Caco-2 (cell line): ENCODE measurements at places on chromosomes 6 and 20.

GRCh38 chr6:137105375-137105774, 60.6 kb upstream of the IL20RA start:
- no peak for DNase-seq

GRCh38 chr6:54892831-54893230, 46.3 kb downstream of the FAM83B start:
- no peak for DNase-seq

- no peak for DNase-seq
Observed at GRCh38 chr6:12760226-12760625, 43.7 kb downstream of the PHACTR1 start.

- DNase-seq: no peak
Observed at GRCh38 chr6:25137480-25137879, 141.7 kb upstream of the CARMIL1 start.

DNA sequence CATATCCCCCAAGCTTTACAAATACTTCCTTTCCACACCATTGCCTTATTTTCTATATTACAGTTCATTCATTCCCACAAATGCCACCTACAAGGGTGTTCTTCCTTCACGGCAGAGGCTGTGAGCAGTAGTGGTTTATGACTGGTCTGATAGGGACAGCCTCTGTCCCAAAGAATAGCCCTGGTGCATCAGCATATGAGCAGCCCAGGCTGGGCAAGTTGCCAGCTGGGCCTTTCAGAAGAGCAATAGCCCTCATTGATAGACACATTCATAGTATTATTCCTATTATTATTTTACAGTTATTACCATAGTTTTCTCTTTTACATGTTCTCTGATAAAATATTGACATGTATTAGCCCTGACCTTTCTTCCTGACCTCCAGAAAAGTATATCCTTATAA, 149.9 kb downstream of the MMS22L start:
- DNase-seq: no peak

DNA sequence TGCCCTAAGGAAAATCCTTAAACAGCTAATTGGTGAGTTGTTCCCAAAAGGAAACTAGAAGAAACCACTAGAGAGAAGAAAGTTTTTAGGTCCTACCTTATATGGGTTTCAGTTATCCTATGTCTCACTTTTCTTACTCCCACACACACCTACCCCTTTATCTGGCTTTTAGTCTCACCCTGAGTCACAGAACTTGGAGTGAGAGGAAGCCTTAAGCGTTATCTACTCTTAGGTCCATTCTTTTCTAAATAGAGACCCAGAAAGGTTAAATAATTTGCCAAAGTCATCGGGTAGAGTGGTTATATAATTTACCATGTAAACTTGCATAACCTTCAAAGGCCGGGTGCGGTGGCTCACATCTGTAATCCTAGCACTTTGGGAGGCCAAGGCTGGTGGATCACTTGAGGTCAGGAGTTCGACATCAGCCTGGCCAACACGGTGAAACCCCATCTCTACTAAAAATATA, 4.3 kb upstream of the RPP21 start:
- no peak for DNase-seq

DNA sequence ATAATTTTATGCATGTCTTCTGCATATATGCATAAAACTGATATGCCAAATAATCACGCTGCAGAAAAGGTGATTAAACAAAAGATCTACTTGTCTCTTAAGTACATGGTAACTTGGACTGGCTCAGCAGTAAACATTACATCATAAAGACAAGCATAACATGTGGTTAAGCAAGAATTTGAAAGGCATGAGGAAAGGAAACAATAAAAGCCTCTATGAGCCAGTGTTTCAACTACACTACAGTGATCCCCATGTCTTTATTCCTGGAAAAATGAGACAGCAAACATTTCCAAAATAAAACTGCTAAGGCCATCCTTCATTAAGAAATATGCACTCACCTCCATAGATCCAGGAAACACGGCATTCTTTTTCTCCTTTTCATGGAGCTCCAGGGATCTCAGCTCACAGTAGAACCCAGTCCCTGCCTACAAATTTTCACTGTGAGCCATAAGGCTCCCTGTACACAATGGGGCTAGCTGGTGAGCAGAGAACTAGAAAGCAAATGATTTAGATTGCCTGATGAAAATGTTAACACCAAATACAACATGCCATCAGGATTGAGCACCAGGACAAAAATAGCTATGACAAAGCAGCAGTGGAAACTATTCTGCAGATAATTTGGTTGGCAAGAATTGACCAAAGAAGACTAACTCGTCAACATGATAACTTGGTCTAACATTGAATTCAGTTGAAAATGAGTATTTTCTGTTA, 156.1 kb downstream of the COL21A1 start:
- no peak for DNase-seq

- DNase-seq: no peak
Observed at GRCh38 chr20:54255157-54255556, 47.3 kb downstream of the PFDN4 start.

DNA sequence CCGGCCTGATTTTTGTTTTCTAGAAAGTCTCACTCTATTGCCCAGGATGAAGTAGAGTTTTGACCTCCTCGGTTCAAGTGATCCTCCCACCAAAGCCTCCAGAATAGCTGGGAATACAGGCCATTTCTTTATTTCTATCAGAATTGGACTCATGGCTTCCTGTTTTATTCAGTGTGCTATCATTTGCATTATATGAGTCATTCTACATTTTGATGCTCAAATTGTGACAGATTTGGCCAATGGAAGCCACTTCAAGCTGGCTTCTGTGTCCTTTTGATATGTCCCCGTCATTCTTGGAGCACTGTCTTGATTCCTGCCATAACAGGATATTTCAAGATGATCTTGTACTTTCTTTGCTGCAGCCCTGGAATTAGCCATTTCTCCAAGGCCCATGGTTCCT, 75.1 kb downstream of the CNBD2 start:
- DNase-seq: no peak

GRCh38 chr6:136720045-136720770, 72.1 kb downstream of the MAP3K5 start:
- no peak for DNase-seq

GRCh38 chr6:4935486-4935885, 68.4 kb downstream of the RPP40 start:
- DNase-seq: no peak

- DNase-seq: no peak
Observed at GRCh38 chr20:57214948-57215347, 51.5 kb downstream of the BMP7 start.

DNA sequence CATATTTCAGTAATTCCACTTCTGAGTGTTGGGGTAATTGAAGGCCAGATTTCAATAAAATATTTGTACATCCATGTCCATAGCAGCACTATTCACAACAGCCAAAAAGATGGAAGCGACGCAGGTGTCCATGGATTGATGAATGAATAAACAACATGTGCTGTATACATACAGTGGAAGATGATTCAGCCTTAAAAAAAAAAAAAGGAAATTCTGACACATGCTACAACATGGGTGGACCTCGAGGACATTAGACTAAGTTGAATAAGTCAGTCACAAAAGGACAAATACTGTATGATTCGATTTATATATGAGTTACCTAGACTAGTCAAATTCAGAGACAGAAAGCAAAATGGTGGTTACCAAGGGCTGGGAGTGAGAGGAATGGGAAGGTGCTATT, 57.2 kb downstream of the TRAM2 start:
- DNase-seq: no peak

GRCh38 chr6:138856654-138857053, 60.8 kb downstream of the ECT2L start:
- DNase-seq: no peak

DNA sequence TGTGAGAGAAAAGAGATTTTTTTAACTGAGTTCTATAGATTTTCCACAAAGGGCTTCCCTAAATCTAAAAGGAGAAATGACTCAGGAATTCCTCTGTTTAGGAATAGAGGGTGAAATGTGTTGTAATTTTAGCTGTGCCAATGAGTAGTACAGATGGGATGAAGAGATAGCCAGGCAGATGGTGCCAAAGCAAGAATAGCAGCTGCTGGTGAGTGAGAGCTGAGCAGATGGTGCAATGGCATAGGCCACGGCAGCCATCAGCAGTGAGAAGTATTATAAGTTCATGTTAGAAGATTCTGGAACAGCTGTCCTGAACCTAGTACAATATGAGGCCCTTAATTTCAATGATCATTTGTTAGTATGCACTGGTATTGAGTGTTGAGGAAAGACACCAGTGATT, 40.2 kb upstream of the CRISP1 start:
- no peak for DNase-seq
